ENCODE measurements at places on chromosomes 3 and 15. TPM values are rescaled to one million over a fixed set of nuclear protein-coding genes. Genes with fewer than 3 reads are reported as not detected.

DNA sequence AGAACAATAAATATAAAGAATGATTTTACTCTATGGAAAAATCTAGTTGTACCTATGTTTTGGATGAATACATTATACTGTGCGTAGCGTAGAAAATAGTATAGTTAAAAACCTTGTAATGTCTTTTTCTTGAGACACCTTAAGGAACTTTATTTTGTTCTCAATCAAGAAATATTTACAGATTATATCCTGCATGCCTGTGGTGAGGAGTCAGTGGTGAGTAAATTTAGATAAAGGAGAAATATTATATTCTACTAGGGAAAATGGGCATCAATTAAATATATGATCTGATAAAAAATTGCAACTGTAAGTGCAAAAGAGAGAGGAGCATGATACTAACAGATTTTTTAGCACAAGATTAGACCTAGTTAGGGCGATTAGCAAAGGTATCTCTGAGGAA is 157.7 kb downstream of the RBMS3 start:
- no peaks in the 10 kb centered on the region for H3K36me3 ChIP-seq
- H3K27ac ChIP-seq, result no peak overlapping the region
- no peaks in the 10 kb centered on the region for H3K4me1 ChIP-seq
- peaks cover 54% of the 10 kb centered on the region for H3K27me3 ChIP-seq
- DNase-seq, result no peak

DNA sequence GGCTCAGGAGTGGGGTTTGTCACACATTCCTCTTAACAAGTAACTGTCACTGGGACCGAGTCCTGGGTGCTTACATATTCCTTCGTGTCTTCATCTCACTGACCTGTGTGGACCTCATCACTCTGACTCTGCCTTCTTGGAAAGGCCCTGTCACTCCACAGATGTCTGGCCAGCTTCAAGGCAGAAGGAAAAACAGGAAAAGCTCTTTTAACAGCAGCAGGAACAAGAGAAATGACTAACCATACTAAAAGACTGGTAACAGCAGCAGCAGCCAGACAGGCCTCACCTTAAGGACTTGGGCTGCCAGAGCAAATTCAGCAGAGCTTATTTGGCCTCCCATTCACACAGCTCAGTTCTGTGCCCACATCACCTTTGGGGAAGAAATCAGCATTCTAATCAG is 68.1 kb downstream of the USF3 start:
- no peak for DNase-seq
- H3K27me3 ChIP-seq, result peaks cover 15% of the 10 kb centered on the region
- no peak overlapping the region for H3K27ac ChIP-seq
- H3K4me3 ChIP-seq, result no peak overlapping the region
- no peaks in the 10 kb centered on the region for H3K4me1 ChIP-seq

MYZAP gene
- 0.33 TPM for total RNA-seq

CD86 gene
- total RNA-seq, result not detected

OCA2 gene
- total RNA-seq, result 0.63 TPM

ISLR2 gene
- total RNA-seq, result 1.2 TPM
